Chondrocyte (in vitro differentiated cells): ENCODE measurements at places on chromosomes 11 and 22. TPM values are rescaled to one million over a fixed set of nuclear protein-coding genes. Genes with fewer than 3 reads are reported as not detected.

- H3K4me1 ChIP-seq, result peaks cover 53% of the 10 kb centered on the region
- H3K27ac ChIP-seq, result peak overlapping the region; percentile 99
- H3K27me3 ChIP-seq, result no peaks in the 10 kb centered on the region
Measured at GRCh38 chr11:72792437-72793021, 1.3 kb downstream of the STARD10 start.

- H3K4me1 ChIP-seq, result peaks cover 35% of the 10 kb centered on the region
- peaks cover 18% of the 10 kb centered on the region for H3K36me3 ChIP-seq
- DNase-seq, result peak; percentile 32
Measured at GRCh38 chr22:25048659-25049647, 96.4 kb downstream of the KIAA1671 start.

Gene EIF4ENIF1
- 29.3 to 34.0 TPM (median 31.9 TPM) in 3 replicates for total RNA-seq

GRCh38 chr11:10669258-10670033 is 24.1 kb downstream of the IRAG1 start:
- H3K27ac ChIP-seq, result peak overlapping the region; percentile 89
- H3K27me3 ChIP-seq, result no peaks in the 10 kb centered on the region
- H3K4me3 ChIP-seq, result no peak overlapping the region
- peaks cover 73% of the 10 kb centered on the region for H3K4me1 ChIP-seq
- H3K36me3 ChIP-seq, result no peaks in the 10 kb centered on the region

DNA sequence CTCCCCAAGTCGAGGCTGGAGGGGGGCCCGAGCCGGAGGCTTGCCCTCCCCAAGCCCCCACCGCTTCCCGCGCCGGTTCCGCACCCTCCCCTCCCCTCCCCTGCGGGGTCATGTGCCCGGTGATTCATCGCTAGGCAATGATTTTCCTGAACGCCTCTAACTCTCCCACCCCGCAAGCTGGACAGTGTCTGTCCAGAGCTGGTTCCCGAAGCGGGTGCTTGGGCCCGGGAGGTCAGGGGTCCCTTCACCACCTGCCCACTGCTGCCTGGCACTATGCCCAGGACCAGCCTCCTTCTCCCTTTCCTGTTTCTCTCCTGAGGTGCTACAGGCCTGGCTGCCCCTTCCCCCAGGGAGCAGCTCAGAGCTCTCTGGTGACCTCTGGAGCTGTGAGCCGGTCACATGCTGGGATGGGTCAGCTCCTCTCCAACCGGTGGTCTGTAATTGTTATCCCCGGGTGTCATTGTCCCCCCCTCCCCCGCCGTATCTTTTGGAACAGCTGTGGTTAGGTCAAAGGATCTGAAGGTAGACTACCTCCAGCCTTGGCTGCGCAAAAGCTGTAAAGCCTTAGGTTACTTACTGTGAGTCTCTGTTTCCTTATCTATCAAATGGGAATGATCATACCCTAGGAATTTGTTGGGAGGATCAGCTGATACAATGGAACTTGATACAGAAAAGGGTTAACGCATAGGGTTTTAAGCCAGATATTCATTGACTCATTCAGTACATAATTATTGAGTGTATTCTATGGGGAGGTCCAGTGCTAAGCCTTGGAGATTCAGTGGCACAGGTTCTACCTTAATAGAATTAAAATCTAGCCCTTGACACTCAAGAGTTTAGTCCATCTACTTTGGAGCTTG is 753 bp downstream of the STX3 start:
- no peak for DNase-seq
- peak overlapping the region; percentile 82 for H3K4me3 ChIP-seq
- peak overlapping the region; percentile 92 for H3K27ac ChIP-seq
- H3K36me3 ChIP-seq, result peaks cover 1% of the 10 kb centered on the region

DNA sequence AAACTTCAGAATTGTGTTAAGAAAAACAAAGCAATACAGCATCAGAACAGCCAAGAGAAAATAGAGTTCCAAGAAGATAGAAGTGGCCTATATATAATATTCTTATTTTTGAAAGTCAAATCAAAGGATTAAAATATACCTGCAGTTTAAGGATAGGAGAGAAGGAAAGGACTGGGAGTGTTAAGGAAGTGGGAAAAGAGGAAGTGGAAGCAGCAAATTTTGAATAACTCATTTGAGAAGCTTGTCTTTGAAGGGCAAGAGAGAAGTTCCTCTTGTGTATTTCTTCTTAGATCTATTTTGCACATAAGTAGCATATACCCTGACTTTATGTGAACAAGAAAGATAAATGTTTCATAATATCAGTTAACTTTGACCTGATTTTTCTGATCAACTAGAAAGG is 62.6 kb upstream of the SLC17A6 start:
- no peak overlapping the region for H3K4me3 ChIP-seq
- no peaks in the 10 kb centered on the region for H3K27me3 ChIP-seq
- H3K4me1 ChIP-seq, result no peaks in the 10 kb centered on the region
- no peak for DNase-seq
- H3K36me3 ChIP-seq, result no peaks in the 10 kb centered on the region

GRCh38 chr11:133746663-133747306 is 98.5 kb downstream of the SPATA19 start:
- no peak for DNase-seq
- no peak overlapping the region for H3K4me3 ChIP-seq
- no peak overlapping the region for H3K27ac ChIP-seq
- peaks cover 13% of the 10 kb centered on the region for H3K27me3 ChIP-seq
- no peaks in the 10 kb centered on the region for H3K4me1 ChIP-seq

Gene SCN3B
- 0.15 to 0.62 TPM (median 0.45 TPM) in 3 replicates for total RNA-seq

GRCh38 chr11:5380740-5381342 is 2.8 kb upstream of the OR51M1 start:
- H3K36me3 ChIP-seq, result no peaks in the 10 kb centered on the region
- DNase-seq, result no peak
- H3K27ac ChIP-seq, result no peak overlapping the region
- peaks cover 32% of the 10 kb centered on the region for H3K27me3 ChIP-seq
- no peak overlapping the region for H3K4me3 ChIP-seq

DNA sequence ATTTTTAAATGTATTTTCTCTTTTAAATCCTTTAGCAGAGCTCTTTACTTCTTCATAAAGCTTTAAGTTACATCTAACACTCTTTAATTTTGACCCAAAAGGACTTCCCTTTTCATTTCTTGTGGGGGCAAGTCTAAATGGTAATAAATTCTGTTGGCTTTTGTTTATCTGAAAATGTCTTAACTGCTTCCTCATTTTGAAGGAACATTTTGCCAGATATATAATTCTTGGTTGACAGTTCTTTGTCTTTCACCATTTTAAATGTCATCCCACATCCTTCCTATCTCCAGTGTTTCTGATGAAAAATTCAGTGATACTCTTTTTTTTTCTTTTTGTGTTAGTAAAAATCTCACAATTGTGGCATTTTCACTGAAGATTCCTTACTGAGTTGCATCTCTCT is 44.7 kb upstream of the ZBTB44 start:
- no peak for DNase-seq
- no peak overlapping the region for H3K27ac ChIP-seq
- H3K36me3 ChIP-seq, result peaks cover 8% of the 10 kb centered on the region

Gene OR5M3
- total RNA-seq, result not detected in 3 replicates

Gene MUC5AC
- not detected in 3 replicates for total RNA-seq

Gene RABL2B
- total RNA-seq, result 29.8 to 32.1 TPM (median 30.3 TPM) in 3 replicates

DNA sequence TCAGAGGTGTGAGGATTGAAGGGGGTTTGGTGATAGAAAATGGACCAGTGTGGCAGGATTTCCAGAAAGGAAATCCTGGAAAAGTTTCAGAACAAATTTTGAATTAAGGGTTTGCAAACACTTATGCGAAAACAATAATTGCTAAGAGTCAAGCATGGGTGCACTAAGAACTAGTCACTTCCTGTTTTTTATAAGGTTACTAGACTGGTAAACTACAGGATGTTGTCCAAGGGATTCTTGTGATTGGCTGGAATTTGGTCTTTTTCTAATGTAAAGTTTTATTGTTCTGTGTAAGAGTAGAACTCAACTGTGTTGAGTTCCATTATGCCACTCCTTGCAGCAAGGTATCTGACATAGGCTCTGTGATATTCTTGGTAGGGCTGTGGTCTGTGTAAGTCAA is 54.1 kb downstream of the LIF start:
- no peak overlapping the region for H3K4me3 ChIP-seq
- H3K36me3 ChIP-seq, result no peaks in the 10 kb centered on the region
- no peak for DNase-seq
- H3K27me3 ChIP-seq, result no peaks in the 10 kb centered on the region

DNA sequence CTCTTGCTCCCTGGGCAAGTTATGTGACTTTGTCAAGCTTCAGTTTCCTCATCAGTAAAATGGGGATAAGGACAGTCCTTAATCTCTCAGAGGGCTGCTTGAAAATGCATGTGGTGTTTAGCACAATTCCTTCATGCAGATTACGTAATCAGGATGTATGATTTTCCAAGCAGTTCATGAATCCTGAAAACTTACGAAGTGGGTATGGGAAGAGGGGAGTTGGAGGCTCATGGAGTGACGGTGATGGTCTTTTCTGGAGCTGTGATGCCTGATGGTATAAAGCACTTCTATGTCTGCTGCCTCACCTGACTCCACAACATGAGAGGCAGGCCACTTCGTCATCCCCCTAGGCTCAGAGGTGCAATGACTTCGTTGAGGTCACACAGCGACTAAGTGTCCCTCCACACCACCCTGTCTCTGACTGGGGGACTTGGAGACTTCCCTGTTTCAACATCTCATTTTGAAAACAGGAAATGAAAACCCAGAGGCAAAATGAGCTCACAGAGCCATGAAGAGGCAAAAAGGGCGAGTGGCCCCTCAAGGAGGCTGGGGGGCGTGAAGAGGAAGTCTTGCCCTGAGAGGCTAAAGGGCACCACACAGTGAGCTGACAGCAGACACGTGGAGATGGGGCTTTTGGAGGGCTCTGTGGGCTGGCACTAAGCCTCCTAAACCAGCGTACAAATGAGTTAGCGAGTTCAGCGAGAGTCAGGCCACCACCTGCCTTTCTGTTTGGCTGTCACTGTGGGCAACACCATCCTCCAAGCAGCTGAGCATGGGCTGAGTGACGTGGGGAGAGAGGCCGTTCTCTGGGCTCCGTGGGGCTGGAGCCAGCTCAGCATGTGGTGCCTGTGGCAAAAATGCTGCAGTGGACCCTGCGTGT is 10.1 kb downstream of the MCM5 start:
- peaks cover 17% of the 10 kb centered on the region for H3K36me3 ChIP-seq
- no peak overlapping the region for H3K4me3 ChIP-seq
- no peak overlapping the region for H3K27ac ChIP-seq
- DNase-seq, result no peak

Gene PYGM
- 0.65 to 1.6 TPM (median 1.2 TPM) in 3 replicates for total RNA-seq

- H3K4me1 ChIP-seq, result peaks cover 17% of the 10 kb centered on the region
- H3K4me3 ChIP-seq, result no peak overlapping the region
- H3K27me3 ChIP-seq, result no peaks in the 10 kb centered on the region
- no peak for DNase-seq
- H3K36me3 ChIP-seq, result no peaks in the 10 kb centered on the region
- H3K27ac ChIP-seq, result no peak overlapping the region
Measured at GRCh38 chr11:47908198-47908597, 60.0 kb upstream of the NUP160 start.

Gene BIRC3
- total RNA-seq, result 0.27 to 0.72 TPM (median 0.40 TPM) in 3 replicates

Gene POU2F3
- not detected in 3 replicates for total RNA-seq

- peak overlapping the region; percentile 71 for H3K27ac ChIP-seq
- no peaks in the 10 kb centered on the region for H3K36me3 ChIP-seq
- peaks cover 13% of the 10 kb centered on the region for H3K4me1 ChIP-seq
- no peak overlapping the region for H3K4me3 ChIP-seq
- no peak for DNase-seq
Measured at GRCh38 chr22:34587357-34588356, 478.3 kb upstream of the ISX start.

DNA sequence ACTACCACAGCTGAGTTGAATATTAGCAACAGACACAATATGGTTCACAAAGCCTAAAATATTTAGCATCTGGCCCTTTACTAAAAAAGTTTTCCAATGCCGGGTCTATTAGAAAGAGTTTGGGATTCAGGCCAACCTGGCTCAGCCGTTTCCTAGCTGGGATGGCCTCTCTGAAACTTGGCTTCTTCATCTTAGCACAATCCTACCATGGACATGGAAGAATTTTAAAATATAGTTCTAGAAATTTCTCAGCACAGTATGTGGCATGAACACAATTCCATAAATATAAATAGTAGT is 103.8 kb downstream of the RRAS2 start:
- no peak for DNase-seq
- peaks cover 4% of the 10 kb centered on the region for H3K27me3 ChIP-seq
- no peak overlapping the region for H3K4me3 ChIP-seq
- no peak overlapping the region for H3K27ac ChIP-seq
- H3K4me1 ChIP-seq, result no peaks in the 10 kb centered on the region

Gene RAG1
- total RNA-seq, result 1.1 to 1.6 TPM (median 1.3 TPM) in 3 replicates

DNA sequence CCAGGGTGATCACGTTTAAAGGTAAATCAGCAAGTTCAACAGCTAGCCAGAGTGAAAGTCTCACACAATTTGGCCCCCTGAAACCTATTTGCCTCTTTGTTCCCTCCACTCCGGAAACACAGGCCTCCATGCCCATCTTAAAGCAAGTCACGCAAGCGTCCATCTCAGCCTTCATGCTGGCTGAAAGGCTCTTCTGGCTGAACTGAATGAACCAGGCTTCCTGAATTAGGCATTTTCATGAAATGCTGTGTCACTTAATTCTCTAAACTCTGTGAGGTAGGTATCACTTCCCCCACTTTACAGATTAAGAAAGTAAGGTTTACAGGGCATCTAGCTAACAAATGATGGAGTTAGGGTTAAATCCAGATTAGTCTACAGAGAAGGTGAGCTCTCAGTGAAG is 1.4 kb downstream of the SLC25A17 start:
- no peak for DNase-seq
- H3K36me3 ChIP-seq, result no peaks in the 10 kb centered on the region
- no peaks in the 10 kb centered on the region for H3K27me3 ChIP-seq
- H3K4me1 ChIP-seq, result peaks cover 28% of the 10 kb centered on the region
- peak overlapping the region; percentile 96 for H3K4me3 ChIP-seq

DNA sequence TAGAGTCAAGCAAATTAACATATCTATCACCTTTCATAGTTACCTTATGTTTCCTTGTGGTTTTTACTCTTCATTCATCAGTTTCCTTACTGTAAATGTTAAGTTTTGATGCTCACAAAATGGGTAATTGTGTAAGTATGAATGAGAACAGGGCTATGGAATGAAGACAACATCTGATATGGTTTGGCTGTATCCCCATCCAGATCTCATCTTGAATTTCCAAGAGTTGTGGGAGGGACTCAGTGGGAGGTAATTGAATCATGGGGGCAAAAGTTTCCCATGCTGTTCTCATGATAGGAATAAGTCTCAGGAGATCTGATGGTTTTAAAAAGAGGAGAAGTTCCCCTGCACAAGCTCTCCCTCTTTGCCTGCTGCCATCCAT is 107.6 kb downstream of the CCDC34 start:
- H3K27ac ChIP-seq, result peak overlapping the region; percentile 84
- no peak overlapping the region for H3K4me3 ChIP-seq
- H3K4me1 ChIP-seq, result peaks cover 23% of the 10 kb centered on the region
- no peaks in the 10 kb centered on the region for H3K27me3 ChIP-seq
- no peak for DNase-seq

GRCh38 chr11:3949125-3949524 is 93.7 kb downstream of the STIM1 start:
- no peaks in the 10 kb centered on the region for H3K36me3 ChIP-seq
- H3K4me1 ChIP-seq, result peaks cover 62% of the 10 kb centered on the region
- H3K4me3 ChIP-seq, result no peak overlapping the region
- H3K27me3 ChIP-seq, result no peaks in the 10 kb centered on the region
- no peak for DNase-seq

GRCh38 chr11:91686281-91686680 is 538.3 kb upstream of the FAT3 start:
- H3K4me1 ChIP-seq, result peaks cover 3% of the 10 kb centered on the region
- no peak overlapping the region for H3K4me3 ChIP-seq
- H3K27me3 ChIP-seq, result peaks cover 2% of the 10 kb centered on the region
